ENCODE measurements at places on chromosomes 13 and 19.

DNA sequence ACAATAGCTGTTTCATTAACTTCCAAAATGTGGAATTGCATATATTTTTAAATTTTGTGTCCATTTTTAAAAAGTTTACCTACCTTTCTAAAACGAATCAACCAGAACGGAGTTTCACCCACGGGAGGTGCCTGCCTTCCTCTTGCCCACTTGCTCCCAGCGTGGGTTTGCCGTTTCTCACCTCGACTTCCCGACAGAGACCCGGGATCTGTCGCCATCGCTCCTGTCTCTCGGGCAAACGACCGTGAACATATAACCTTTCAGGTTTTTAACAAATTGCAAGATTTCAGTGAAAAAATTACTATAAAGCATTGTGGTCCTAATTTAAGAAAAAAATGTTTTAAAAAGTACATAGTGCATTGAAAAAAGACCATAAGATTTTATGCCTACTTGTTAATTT lies 4.2 kb downstream of the TMEM255B start:
- DNase-seq = no peak

GRCh38 chr19:51036519-51036918 lies 1.7 kb upstream of the KLK12 start:
- DNase-seq = no peak

DNA sequence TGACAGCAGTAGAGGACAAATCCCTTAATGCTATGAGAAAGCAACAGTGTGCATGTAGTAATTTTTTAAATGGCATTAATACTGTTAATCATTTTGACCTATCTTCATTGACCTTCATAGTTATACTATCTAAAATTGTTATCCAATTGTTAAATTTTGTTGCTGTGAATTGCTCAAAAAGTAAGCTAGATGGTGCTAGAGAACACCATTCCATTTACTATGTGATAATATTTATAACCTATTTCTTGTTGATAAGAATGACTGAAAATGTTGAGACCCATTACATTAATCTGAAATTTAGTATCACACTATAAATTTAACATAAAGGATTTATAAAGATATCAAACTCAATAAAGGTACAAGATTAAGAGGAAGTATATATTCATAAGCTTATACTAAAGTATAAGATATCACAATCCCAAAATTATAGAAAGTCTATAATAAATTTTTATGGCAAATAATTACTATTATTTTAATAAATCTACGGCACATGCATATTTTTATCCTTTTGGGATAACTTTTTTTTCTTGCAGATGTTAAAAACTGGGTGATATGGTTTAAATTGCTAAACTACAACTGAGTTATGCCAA lies 1573.3 kb downstream of the PCDH9 start:
- DNase-seq = no peak

DNA sequence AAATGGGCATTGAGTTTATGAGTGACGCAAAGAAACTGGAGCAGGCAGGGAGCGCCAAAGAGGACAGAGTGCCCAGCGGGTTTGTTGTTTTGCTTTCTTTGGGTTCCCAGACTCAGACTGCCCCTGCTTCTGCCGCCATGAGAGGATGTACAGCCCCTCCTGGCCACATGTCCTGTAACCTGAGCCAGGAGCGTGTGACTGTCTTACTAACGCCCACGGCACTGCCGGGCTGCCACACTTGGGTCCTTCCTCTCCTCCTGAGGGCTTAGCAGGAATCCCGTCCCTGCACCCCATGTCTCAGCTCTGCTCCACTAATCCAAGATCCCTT lies 80.5 kb downstream of the GPR12 start:
- no peak for DNase-seq

GRCh38 chr13:79070343-79070974 lies 335.6 kb downstream of the RBM26 start:
- no peak for DNase-seq

DNA sequence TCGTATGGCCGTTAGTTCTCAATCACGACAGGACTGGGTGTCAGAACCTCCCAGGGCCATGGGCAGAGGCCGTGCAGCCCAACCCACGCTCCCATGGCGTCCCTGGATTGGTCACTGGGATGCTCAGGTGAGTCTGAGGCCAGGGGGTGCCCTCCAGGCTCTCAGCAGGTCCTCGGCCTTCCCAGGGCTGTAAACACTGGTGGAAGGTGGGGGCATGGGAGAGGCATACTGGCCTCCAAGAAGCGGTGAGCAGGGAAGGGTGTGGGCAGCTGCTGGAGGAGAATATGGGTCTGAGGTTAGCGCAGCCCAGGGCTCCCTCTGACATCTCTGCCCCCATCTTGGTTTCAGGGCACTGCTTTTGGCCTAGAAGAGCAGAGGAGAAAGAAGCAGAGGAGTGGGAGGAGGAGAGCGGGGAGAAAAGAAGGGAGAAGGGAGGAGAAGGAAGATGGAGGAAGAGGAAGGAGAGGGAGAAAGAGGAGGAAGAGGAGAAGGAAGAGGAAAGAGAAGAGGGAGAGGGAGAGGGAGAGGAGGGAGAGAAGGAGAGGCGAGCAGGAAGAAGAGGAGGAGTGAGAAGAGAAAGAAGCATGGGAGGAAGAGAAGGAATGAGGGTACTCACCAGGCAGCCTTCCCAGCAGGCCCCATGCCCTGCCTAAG lies 62.3 kb downstream of the CEBPG start:
- no peak for DNase-seq

- no peak for DNase-seq
Observed at GRCh38 chr13:93517658-93518057, 291.1 kb downstream of the GPC6 start.

DNA sequence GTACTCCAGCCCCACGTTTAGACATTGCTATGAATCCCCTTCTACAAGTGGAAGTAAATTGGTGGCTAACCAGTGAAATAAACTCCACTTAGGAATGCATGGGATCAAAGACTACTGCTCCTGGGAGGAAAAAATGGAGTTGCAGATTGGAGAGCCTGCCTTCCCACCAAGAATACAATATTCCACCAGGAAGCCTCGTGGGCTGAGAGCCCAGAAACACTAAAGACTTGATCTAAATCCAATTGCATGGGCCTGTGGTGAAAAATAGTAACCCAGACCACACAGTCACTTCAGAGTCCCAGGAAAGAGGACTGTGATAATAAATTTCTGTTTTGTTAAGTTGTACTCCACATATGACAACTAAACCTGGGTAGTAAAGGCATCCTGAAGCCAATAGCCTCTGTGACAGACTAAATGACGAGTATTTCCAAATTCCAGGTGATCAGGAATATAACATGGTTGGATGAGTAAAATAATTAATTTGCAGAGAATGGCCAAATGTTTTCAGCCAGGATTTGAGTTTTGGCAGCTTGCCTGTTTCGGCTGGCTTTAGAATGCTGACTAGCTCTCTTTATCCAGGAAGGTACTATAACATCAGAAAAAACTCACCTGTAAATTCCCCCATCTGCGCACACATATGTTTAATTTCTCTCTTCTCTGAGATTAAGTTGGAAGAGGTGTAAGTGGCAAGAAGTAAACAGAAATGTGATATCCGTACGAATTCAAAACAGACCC lies 480.3 kb downstream of the LIG4 start:
- DNase-seq = no peak

GRCh38 chr13:31119966-31120700 lies 41.6 kb downstream of the HSPH1 start:
- no peak for DNase-seq

GRCh38 chr19:5690955-5691821 lies 1.1 kb downstream of the RPL36 start:
- DNase-seq = peak; percentile 38

DNA sequence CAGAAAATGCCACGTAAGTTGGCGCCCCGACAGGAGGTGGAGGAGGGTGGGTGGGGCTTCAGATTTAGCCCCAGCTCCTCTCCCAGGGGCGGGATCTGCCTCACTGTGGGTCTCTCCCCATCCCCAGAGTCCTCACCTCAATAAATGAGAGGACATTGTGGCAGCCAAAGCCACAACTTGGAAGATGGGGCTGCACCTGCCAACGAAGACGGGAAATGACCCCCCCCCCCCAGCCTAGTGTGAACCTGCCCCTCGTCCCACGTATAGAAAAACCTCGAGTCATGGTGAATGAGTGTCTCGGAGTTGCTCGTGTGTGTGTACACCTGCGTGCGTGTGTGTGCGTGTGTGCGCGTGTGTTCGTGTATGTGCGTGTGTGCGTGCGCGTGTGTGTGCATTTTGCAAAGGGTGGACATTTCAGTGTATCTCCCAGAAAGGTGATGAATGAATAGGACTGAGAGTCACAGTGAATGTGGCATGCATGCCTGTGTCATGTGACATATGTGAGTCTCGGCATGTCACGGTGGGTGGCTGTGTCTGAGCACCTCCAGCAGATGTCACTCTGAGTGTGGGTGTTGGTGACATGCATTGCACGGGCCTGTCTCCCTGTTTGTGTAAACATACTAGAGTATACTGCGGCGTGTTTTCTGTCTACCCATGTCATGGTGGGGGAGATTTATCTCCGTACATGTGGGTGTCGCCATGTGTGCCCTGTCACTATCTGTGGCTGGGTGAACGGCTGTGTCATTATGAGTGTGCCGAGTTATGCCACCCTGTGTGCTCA lies 1.5 kb upstream of the TRAPPC5 start:
- DNase-seq = peak; percentile 48

DNA sequence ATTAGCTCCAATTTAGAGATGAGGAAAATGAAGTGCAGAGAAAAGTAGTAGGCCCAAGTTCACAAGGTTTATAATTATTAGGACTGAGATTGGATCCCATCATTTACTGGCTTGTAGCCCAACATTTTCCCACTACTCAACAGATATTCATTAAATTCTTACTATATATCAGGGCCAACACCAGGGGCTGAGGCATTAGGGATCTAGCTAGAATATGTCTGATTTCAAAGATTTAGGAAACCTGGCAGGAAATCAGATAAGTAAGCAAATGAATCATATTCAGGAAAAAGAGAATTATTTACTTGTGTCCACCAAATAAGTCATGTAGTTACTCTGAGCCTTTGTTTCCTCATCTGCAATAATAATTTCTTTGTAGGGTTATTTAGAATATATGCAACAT lies 94.3 kb downstream of the OXGR1 start:
- DNase-seq = no peak

GRCh38 chr13:31930901-31931522 lies 100.6 kb upstream of the FRY start:
- no peak for DNase-seq

DNA sequence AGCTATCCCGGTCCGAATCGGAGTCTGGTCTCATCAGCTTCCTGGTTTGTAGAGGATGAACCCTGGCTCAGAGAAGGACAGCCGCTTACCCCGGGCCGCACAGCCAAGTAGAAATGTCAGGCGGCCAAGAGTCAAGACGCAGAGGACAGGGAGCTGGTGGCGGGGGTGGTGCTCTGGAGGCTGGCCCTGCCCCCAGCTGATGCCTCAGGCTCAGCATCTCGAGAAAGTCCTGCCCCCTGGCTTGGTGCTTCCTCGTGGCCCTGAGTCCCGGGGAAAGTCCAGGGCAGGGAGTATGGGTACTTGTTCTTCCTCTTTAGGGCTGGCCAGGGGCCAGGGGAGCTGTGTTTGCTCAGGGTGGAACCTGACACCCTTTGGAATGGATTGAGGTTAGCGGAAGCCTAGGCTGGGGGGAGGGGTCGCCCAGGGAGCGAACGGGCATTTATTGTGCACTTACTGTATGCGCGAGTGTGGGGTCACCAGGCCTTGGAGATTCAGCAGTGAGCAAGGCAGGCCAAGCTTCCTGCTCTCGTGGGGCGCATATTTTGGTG lies 2.2 kb downstream of the TJP3 start:
- no peak for DNase-seq

DNA sequence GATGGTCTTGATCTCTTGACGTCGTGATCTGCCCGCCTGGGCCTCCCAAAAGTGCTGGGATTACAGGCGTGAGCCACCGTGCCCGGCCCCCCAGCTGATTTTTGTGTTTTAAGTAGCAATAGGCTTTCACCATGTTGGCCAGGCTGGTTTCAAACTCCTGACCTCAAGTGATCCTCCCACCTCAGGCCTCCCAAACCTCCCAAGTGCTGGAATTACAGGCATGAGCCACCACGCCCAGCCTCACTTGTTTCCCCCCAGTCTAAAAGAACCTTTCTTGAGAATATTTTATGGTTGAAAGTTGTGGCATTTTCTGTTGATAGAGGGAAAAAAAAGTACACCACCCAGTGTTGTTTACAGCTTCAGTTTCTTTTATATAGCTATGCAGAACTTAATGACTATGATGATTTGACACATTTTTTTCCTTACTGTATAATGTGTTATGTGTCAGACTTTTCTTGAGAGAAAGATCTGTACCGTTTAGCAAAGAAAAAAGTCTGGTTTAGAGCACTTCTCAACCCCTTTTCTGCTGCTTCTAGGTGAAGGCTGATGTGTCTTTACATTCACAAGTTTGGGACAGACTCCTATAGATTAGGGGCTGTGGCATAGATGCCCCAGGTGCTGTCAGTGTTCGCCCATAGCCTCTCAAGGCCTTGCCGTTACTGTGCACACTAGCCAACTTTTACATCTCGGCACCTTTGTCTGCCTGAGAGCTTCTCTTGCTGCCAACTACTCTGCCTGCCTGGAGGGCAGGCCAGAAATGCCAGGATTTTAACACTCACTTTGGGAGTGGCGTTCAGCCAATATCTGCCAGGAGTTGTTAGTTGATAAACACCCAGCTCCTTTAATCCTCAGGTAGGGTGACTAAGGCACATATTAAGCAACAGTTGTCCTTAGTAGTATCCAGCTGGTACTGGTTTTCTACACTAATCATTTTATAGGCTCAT lies 33.0 kb downstream of the KCTD4 start:
- DNase-seq = no peak

- DNase-seq = no peak
Observed at GRCh38 chr19:14096272-14096992, 5.9 kb upstream of the SAMD1 start.

DNA sequence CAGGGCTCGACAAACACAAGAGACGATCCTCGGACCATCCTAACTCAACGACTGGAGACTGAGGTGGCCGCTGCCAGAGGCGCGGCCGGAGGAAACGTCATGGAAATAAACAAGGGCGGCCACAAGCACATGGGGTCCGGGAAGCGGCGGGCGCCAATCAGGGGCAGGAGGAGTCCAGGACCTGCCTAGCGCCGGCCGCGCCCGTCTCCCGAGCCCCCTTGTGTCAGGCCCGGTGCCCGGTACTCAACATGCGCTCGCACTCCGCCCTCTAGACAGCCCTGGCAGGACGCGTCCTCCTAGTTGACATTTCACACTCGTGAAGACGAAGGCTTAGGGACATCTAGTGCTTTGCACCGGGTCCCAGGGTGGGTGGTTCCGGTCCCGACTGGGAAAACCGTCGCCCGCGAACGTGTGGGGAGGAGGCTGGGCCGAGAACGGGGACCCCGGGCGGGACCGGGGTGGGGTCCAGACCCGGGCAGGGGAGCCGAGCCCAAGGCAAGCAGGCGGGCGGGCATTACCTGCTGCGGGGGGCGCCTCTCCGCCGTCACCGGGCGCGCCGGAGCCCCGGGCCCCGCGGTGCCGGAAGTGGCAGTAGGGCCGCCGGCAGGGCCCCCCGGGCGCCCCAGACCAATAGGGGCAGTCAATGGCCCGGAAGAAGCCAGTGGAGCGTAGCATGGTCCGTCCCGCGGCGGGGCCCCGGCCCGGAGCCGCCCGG lies 442 bp downstream of the REXO1 start:
- no peak for DNase-seq
